ENCODE measurements at places on chromosomes 12 and 14.

DNA sequence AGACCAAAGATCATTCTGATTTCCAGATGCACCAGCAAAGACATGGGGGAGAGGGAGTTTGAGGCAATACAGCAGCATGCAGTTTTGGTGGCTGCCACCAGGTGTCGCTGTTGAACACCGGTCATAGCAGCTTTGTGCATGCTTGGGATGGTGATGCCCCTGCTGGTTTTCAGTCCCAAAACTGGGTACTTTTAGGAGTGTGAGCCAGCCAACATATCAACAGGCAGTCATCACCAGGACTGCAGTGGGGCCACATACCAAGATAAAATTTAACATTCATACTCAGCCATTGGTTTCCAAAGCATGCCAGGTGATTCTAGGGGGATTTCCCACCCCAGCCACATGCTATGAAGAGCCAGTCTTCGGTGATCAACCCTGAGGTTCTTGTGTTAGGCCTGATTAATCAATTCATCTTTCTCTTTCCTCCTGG, 64.2 kb downstream of the PHETA1 start:
- no peak for DNase-seq

- no peak for DNase-seq
Measured at GRCh38 chr12:131084341-131085011, 130.8 kb downstream of the ADGRD1 start.

DNA sequence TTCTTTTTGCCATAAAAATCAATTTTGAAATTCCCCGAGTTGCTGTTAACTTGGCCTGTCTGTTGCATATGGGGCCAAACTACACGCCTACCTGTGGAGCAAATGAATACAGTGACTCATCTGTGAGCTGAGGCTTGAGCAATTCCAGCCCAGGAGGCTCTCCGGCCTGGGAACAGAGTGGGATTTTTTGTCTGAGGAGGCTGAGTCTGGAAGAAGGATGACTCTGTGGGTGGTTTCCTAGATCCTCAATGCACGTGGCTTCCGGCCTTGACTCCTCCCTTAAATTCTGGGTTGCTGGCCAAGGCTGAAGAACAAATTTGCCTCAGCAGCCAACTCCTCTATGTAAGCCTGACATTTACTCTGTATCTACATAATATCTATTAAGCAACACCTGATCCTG, 124.1 kb downstream of the SSPN start:
- no peak for DNase-seq

DNA sequence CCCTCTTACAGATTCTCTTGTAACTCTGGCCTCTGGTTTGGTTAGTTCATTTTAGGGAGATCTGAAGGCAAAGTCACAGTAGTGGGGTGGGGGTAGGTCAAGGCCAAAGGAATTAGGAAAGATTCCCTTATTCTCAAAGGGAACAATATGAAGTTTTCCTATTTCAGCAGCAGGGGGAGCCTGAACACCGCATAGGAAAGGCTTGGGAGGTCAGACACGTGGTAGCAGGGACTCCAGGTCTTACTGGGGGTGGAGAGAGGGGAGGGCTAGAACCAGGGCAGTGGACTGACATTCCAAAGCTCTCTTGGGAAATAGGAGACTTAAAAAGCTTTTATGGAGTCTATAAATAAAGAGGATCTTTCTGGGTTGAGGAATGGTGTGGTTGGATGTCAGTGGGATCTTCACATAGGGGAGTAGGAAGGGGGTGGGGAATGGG, 1.3 kb downstream of the ZC3H10 start:
- peak; percentile 28 for DNase-seq

- DNase-seq: no peak
Measured at GRCh38 chr12:105822131-105823105, 316.3 kb downstream of the NUAK1 start.

GRCh38 chr14:20792556-20792955, 10.1 kb downstream of the RNASE1 start:
- DNase-seq: no peak

- DNase-seq: no peak
Measured at GRCh38 chr12:96902076-96902475, 5.0 kb upstream of the NEDD1 start.

Data from cerebellar nuclear complex (tissue), 1 donor.